ENCODE measurements at places on chromosomes 5 and 9. TPM values are rescaled to one million over a fixed set of nuclear protein-coding genes. Genes with fewer than 3 reads are reported as not detected.

The GABRA1 gene
- 18.2 TPM for total RNA-seq

The MZB1 gene
- total RNA-seq = not detected

The GAS1 gene
- 33.5 TPM for total RNA-seq

The ANKDD1B gene
- 1.7 TPM for total RNA-seq

The TICAM2 gene
- 0.94 TPM for total RNA-seq

The C7 gene
- 8.1 TPM for total RNA-seq

The DAB2IP gene
- 11.9 TPM for total RNA-seq

The LCNL1 gene
- total RNA-seq = 0.16 TPM

The SPINK7 gene
- not detected for total RNA-seq

The SPINK14 gene
- total RNA-seq = not detected

- DNase-seq = no peak
Measured at GRCh38 chr5:173789031-173789920, 98.9 kb upstream of the CPEB4 start.

DNA sequence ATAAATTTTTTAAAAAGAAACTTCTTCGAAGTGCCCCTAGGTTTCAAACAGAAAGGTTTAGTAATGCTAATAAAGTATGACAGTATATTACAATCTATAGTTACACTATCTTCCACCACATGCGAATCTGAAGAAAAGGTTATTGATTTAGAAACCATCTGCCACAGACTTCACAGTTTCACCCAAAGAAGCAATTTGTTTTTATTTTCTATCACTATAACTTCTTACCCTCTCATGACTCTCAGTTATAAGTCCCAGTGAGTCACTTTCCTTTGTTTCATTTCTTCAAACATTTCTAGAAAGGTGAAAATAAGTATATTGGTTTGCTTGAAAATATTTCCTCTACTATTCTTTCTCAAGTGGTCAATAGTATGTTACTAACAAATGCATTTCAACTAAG is 93.6 kb downstream of the MCTP1 start:
- DNase-seq = no peak

- no peak for DNase-seq
Measured at GRCh38 chr5:13997514-13997913, 53.0 kb upstream of the DNAH5 start.

DNA sequence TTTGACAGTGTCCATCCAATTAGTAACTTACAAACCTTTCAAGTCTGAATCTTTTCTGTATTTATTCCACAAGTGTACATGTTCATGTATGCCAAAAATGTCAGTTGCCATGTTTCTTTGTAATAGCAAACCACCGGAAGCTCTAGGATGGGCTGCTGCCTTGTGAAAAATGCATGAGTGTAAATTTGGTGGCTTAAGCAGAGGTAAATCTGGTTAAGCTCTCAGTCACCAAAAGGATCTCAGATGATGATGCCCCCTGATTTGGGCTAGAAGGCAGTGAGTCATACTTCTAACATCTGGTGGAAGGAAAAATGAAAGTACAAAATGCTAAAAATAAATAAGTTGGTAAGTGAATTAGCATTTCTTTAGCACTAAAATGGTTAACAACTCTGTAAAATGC is 567.5 kb downstream of the ELAVL2 start:
- DNase-seq = no peak

DNA sequence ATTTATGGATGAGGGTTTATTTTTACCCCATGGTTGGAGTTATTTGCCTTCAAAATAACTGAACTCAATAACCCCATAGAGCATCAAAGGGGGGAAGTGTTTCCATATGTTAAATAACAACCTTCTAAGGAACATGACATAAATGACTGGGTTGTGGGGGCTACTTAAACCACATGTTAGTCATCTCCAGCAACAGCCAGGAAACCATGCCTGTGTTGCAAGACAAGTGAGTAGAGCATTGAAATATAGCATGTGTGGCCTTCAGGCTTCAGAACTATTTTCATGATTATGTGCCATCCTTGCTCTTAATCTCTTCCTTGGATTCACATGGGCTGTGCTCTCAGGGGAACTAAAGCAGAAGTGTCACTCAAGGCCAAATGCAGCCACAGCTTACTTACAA is 431.2 kb downstream of the AGTPBP1 start:
- no peak for DNase-seq

DNA sequence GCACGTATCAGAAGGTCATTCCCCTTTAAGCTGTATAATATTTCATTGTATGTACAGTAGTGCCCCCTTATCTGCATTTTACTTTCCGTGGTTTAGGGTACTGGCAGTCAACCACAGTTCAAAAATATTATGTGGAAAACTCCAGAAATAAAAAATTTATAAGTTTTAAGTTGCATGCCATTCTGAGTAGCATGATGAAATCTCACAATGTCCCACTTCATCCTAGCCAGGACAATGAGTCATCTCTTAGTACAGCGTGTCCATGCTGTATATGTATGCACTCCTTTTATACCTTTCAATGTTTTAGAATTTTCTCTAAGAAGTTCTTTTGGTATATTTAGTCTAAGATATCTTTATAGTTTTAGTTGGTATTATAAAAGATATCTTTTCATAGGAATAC is 115.0 kb upstream of the HAND1 start:
- DNase-seq = no peak

- no peak for DNase-seq
Measured at GRCh38 chr5:31581498-31582099, 49.5 kb downstream of the C5orf22 start.

- DNase-seq = no peak
Measured at GRCh38 chr5:3353561-3353960, 242.1 kb upstream of the IRX1 start.

DNA sequence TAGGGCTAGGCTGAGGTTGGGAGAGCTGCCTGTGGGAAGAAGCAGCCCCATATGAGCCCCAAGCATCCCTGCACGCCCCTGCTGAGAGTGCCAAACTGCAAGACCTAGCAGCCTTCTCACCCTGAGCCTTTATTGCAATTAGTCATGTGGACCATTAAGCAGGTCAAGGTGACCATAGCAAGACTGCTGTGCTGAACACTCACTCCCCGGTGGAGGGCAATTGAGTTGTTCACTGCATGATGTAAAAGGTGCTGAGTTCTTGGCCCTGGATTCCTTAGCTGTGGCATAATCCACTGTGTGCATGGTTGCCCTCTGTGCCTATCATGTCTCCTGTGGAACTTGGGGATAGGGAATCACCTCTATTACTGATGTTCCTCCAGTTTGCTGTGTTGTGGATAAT is 131.1 kb downstream of the FOXD1 start:
- no peak for DNase-seq

DNA sequence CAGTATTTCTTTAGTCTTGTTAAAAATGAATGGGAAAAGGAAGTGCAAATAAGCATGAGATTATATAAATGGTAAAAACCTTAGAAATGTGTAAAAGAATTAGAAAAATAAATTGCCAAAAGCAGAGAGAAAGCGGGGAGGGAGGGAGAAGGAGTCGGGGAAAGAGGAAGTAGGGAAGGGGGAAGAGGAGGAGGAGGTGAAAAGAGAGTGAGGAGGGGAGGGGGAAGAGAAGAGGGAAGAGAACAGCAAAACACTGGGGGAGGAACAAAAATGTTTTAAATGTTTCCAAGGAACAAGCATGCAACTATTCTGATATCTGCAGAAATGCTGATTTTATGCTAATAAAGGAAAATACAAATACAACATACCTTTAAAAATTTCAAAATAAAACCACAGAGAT is 317.5 kb downstream of the PIK3R1 start:
- no peak for DNase-seq

DNA sequence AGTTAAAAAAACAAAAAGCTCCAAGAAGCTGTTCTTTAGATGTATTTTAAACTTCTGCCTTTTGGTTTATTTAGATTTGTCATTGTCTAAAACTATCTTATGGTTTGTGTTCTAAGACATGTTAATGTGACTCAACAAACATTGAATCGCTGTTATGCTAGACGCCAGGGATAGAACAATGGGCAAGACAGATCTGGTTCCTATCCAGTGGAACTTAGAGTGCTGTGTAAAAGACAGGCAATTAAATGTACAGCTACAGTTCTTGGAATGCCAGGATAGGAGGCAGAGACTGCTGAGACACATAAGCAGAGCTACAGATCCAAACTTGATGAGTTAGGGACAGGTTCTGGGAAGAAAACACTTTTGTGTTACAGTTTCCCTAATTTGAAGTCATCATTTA is 22.4 kb downstream of the LYRM7 start:
- DNase-seq = no peak

GRCh38 chr9:135034106-135034505 is 53.4 kb upstream of the OLFM1 start:
- DNase-seq = no peak

- no peak for DNase-seq
Measured at GRCh38 chr5:125316915-125317535, 570.6 kb upstream of the ZNF608 start.

GRCh38 chr5:110082194-110082593 is 392.5 kb downstream of the MAN2A1 start:
- DNase-seq = no peak

GRCh38 chr5:107284822-107285525 is 385.8 kb downstream of the EFNA5 start:
- DNase-seq = peak; percentile 5

DNA sequence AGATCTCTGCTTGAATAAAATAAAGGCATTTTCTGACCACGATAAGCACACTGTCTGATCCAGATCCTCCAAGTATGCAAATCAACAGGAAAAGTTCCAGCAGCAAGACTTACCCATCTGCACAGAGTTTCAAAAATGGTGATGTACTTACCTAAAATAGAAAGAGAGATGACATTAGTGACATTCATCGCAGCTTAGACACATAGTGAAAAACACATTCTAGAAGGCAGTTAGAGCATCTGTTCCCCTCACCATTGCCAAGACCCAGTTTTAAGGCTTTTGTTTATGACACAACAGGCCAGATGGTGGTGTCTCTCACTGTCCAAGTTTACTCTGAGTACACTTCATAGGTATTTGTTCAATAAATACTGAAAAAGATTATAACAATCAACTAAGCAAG is 207.7 kb downstream of the PDE4D start:
- DNase-seq = peak; percentile 20

DNA sequence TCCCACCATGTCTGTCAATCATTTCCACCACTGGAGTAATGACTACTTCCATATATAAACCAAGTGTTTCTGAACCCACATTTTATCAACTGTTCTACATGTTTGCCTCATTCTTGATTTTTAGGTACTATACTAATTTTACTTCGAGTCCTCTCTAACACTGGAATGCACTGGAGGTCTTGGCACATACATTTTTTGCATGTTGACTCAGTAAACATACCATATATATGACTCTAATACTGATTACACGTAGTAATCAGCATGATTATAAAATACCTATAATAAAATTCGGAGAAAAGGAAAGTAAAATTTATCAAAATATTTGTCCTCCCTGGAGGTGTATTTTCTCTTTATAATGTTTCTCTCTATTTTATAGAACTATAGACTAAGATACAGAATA is 621.7 kb upstream of the NUDT12 start:
- no peak for DNase-seq

DNA sequence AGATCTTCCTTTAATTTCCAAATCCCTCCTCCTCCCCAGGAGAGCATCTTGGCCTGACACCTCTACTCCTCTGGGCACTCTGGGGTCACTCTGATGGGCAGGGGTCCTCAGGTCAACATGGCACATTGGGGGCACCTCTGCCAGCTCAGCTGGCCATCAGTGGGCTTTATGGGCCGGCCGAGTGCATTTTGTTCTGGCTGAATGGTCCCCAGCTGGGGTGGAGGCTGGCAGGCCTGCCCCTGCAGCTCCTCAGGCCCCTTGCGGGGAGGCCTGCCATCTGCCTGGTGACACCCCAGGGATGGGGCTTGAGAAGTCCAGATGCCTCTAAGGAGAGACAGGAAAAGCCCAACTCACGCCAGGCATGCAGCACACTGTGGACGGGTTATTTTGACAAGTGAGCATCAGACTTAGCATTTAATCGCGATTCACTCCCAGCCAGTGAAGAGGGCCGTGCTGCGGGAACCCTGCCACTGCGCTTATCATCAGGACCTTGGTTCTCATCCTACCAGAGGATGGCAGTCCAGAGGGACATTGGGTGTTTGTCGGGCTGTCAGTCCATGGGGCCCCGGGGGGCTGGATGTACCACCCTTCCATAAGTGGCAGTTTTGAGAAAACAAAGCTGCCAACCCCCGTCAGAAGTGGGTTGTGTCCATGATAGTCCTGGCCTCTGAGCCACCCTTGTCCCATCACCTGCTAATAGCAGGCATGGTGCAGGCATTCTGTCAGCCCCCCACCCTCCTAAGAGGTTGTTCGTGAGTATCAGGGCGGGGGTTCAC is 21.7 kb downstream of the PHF2 start:
- no peak for DNase-seq

- DNase-seq = no peak
Measured at GRCh38 chr9:114231273-114231672, 75.9 kb downstream of the COL27A1 start.

DNA sequence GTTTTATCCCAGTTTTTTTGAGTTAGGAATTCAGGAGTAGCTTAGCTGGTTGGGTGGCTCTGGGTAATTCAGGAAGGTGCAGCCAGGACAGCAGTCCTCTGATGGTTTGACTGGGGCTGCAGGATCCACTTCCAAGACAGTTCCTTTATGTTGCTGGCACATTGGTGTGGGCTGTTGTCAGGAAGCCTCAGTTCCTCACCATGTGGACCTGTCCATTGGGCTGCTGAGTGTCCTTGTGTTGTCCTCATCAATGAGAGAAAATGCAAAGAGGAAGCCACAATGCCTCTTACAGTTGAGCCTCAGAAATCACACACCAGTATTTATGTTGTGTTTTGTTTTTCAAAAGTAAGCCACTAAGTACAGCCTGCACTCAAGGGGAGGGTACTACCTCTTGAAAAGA is 140.9 kb downstream of the MAST4 start:
- no peak for DNase-seq

GRCh38 chr9:80995759-80996158 is 693.6 kb downstream of the TLE1 start:
- DNase-seq = no peak

- no peak for DNase-seq
Measured at GRCh38 chr5:147935032-147935431, 28.7 kb upstream of the C5orf46 start.

DNA sequence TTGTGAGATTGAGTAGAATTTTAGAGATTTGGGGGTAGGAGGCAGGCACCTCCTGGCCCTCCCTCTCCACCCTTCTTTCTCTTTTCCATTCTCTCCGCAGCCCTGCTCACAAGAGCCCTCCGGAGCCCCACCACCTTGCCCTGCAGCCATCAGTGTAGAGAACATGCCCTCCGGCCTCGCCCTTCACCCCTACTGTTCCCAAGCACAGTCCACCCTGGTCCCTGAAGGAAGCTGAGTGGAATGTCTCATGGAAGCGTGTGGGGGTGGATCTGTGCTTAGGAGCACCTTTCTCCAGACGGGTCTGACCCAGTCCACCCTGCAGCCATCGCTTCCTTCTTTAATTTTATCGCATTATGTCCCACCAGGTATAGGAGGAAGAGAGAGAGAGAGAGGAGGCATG is 267.1 kb downstream of the NSG2 start:
- DNase-seq = no peak

GRCh38 chr5:159049844-159050315 is 49.8 kb downstream of the EBF1 start:
- no peak for DNase-seq

GRCh38 chr5:177590406-177590805 is 1.6 kb upstream of the TMED9 start:
- no peak for DNase-seq

- DNase-seq = no peak
Measured at GRCh38 chr9:105475302-105475701, 27.5 kb downstream of the FSD1L start.

- no peak for DNase-seq
Measured at GRCh38 chr5:139021346-139021745, 146.2 kb upstream of the LRRTM2 start.

GRCh38 chr5:147753765-147754164 is 28.8 kb downstream of the JAKMIP2 start:
- no peak for DNase-seq

All from occipital lobe (tissue), 3 donors.